ENCODE measurements at places on chromosomes 3 and 15.

DNA sequence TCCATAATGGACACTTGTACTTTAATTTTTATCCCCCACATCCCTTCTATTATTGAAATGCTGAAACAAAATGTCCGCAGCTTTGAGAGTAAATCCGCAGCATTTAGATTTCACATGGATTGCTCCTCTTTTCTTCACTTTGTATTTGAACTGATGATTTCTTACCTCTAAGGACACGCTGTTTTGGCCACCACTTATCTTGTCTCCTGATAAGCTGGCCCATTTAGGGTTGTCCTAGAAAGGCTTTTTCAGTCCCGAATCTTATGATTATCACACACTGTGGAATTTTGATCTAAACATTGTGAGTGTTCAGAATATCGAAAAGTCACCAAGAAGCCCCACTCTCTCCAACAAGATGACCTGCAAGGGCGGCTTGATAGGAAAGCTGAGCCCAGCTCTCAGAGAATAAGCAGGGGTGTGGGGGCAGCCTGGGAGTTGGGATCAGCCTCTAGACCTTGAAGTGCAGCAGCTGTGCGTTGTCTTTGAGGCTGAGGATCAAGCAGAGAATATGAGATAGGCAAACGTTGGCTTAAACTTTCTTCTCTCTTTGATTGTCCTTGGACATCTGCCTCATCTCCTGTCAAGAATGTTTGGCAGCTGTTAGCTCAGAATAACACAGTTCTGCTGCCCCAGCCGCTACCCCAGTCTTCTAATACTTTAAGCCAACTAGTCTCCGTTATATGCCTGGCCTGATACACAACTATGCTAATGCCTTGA lies 399.7 kb upstream of the NR2F2 start:
- no peak for DNase-seq

DNA sequence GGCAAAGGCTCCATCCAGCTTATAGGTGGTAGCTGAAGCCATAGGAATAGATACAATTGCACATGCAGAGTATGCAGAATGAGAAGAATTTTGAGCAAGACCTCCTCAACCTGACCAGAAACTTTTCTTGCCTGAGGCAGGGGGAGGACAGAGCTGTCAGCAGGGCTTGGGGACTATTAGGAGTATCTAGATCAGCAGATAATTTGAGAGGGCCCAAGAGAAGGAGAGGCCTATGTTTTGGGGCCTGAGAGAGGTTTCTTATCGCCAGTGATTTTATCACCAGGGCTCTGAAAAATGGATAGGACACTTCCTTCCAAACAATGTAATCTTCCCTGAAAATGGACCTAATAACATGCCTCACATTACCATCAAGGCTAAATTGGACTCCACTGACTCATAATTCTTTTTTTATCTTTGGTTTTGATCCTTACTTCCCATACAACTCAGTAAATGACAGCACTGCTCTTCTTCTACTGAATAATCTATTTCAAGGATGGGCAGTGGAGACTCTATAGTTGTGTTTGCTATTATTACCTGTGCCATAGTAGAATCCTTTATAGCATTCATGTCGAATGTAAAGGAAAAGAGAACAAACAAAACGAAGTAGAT lies 15.8 kb upstream of the RAMAC start:
- no peak for DNase-seq

DNA sequence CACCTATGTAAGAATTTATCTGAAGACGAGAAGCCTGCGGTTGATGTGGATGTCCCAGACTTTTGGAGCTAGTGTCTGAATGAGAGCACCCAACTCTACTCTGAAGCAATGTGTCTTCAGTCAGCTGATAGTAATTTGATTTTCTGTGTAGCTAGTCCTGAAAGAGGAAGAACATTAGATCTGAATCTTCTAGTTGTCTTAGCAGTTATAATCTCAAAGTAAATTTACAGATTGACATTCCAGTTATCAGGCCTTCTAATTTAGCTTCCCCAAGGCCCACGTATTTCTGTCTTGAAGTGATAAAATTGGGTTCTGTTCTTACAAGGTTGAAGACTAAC lies 1.5 kb downstream of the TCAIM start:
- DNase-seq = no peak

DNA sequence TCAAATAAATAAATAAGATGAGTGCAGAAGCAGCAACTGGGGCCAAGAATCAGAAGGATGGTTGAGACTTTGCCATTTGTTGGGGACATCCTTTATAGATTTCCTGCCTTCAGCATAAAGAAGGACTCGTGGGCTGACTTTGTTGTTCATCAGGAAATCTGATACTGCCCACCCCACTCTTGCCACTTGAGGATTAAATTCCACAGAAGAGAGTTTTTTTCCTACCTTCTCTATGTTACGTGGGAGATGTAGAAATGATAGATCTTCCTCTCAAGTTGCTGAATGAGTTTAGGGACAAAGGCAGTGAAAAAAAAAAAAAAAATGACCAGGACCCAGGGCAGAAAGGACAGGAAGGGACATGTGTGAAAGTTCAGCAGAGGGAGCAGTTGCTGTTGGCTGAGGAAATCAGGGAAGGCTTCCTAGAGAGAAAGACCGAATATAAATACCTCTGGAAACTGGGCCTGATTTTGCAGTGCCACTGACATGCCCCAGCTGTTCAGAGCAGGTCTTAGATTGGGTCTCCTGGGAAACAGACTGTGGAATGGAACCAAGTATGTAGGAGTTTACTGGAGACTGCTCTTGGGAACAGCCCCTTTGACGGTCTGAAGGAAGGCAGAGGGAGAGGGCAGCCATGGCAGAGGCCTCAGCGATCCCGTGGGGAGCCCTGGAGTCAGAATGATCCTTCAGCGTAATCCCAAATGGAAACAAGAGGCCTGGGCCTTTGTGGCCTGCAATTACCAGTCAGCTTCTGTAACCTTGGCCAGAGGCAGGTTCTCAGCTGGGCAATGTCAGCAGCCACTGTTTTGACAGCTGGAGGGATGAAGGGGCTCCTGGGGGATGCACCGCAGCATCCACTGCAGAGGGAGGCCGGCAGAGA lies 50.9 kb downstream of the C3orf20 start:
- DNase-seq = no peak

- no peak for DNase-seq
Measured at GRCh38 chr3:46537316-46537715, 28.8 kb downstream of the LRRC2 start.

GRCh38 chr3:65899226-65899625 lies 139.5 kb downstream of the MAGI1 start:
- DNase-seq = no peak

GRCh38 chr3:4985330-4986174 lies 6.3 kb downstream of the BHLHE40 start:
- DNase-seq = no peak

DNA sequence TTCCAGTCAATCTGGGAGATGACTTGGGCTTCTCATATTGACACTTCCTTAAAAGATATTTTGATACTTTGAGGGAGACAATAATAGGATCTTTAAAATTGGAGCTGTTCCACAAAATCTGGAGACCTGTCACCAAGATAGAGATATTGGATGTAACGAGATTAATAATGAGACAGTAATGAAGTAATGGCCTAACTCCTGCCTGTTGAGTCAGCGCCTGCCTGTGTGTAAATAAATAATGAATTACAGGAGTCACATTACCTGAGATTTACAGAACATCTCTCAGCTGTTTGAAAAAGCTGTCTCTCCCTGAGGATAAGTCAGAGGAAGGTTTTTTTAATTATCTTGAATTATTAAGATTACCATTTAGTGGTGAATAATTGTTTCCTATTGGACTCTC lies 43.8 kb upstream of the MITF start:
- no peak for DNase-seq

DNA sequence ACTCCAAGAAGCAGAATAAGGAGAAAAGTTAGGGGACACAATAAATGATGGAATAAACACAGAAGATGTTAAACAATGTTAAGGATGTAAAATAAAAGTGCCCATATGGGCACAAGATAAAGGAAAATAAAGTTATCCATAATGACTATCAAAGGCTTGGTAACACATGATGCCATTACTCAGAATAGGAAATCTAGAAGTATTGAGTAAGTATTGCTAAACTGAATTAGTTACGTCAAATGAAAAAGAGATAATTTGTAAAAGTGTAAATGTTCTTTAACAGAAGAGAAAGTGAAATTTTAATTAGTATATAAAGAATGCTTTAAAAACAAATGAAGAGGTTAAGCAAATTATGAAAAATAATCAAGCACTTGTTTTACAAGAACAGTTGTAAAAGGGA lies 6.7 kb downstream of the COPS2 start:
- DNase-seq = no peak

GRCh38 chr15:72475674-72476073 lies 1.5 kb downstream of the ARIH1 start:
- DNase-seq = no peak

DNA sequence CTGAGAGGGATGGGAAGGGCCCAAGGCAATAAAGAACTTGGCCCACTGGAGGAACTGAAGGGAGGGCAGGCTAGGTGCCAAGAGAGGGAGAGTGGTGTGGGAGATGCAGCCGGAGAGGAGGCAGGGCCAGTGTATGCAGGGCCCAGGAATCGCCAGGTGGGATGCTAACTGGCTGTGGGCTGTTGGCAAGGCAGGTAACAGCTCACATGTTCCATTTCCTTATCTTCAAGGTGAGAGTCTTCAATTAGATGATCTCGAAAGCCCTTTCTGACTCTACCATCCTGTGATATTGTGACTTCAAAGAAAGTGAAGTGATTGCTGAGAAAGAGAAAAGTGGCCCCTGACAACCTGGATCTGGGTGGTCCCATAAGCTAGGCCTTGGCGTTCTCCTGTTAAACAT lies 49.0 kb downstream of the CASR start:
- no peak for DNase-seq

DNA sequence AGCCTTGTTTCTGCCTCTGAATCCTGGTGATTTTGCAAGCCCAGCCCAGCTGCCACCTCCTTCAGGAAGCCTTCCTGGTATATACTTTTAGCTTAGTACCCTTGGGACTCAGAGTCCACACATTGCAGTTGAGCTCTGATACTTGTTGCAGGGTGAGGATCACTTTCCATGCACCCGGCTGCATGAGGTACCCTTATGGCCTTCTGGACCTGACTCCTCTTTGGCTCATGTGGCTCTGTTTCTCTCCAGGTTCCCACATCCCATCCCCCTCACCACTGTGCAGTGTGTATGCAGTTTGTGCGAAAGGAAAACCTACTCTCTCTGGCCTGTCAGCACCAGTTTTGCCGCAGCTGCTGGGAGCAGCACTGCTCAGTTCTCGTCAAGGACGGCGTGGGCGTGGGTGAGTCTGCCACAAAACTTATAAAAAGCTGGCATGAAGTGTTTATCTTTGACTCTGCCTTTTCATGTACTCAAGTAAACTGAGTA lies 23.1 kb upstream of the P4HTM start:
- no peak for DNase-seq

GRCh38 chr3:189363590-189364255 lies 192.0 kb downstream of the TPRG1 start:
- DNase-seq = no peak

DNA sequence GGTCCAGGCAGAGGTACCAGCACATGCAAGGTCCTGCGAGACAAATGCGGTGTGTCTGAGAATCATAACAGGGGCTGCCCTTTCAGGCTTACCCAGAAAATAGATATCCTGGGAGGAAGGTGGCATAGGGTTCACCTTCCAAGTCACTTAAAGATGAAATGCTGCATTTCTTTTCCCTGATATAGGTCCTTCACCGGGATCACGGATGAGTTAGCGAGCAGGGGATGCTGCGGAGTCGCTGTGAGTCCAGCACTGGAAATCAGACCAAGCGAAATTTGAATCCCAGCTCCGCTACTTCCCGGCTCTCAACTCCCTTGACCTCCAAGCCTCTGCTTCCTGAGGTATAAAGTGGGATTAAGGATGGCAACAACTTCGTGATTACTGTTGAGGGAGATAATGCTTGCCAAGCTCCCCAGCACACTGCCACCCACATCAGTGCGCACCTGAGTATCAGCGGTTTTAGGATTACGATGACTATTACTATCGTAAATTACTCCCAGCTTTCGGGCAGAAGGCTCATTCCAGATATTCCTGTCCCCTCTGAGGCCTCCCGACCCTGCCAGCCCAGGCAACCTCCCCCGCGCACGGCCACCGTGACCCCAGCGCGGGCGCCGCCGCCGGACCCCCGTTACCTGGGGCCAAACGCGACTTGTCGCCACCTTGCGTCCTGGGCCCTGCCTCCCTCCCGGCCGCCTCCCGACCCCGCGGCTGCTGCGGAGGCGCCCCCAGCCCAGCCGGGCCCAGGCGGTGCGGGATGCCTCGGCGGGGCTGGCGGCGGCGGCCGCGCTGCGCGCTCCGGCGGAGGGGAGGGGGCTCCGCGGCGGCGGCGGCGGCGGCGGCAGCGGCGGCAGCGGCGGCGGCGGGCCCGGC lies 589 bp upstream of the GPR27 start:
- no peak for DNase-seq

- DNase-seq = no peak
Measured at GRCh38 chr3:46303240-46303639, 50.7 kb upstream of the CCR2 start.

- no peak for DNase-seq
Measured at GRCh38 chr15:48564690-48565089, 80.8 kb downstream of the FBN1 start.

DNA sequence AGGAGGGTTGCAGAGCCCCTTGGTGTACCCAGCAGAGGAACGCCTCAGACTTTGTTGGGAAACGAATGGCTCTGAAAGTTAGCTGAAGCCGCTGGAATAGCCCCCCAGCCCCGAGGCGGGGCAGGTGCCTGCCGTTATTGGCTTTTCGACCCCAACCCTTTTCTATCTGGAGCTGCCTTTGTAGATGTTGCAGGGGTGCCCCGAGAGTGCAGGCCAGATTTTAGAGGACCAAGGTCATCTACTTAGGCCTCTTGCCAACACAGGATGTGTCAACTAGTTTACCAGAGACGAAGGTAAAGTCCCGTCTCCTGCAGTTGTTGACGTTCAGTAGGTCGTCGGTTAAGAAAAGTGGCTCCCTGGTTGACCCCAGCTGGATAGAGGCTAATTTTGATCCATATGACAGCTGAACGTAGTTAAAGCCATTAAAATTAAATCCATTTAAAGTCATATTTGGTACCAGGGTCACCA lies 579 bp upstream of the UBE3A start:
- DNase-seq = no peak

DNA sequence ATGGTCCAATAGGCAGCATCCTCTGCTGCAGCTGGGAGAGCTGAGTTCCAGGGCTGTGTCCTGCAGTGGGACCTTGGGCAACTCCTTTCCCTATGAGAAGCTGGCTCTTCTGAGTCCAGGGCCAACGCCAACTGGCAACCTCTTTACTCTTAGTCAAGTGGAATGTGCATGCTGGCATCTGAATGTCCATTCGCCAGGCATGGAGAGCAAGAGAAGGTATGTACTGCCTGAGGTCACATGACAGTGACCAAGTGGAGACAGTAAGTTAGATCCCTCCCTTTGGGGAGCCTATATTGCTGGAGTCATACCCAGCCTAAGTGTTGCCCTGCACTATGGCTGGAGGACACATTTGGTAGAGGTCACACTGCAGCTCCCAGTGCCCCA lies 12.1 kb downstream of the HEMK1 start:
- no peak for DNase-seq

DNA sequence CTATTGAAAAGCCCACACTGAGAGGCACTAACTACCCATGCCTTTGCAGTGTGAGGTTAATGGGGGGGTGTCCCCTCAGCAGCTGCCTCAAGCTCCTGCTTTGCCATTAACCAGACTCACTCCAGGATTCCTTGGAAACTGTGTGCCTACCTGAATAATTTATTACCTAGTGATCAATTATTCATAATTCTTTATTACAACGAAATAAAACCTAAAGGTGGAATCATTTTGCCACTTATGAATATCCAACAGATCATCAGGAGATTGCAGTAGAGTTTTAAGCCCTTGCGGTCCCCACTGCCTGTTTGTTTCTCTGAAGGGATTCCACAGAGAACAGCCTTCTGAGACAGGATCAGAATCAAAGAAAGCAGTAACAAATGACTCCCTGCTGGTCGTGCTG lies 23.3 kb downstream of the NEK11 start:
- no peak for DNase-seq

- no peak for DNase-seq
Measured at GRCh38 chr3:190166948-190167347, 46.3 kb upstream of the P3H2 start.
